ENCODE measurements at places on chromosomes 12 and 14. TPM values are rescaled to one million over a fixed set of nuclear protein-coding genes. Genes with fewer than 3 reads are reported as not detected.

Gene KRAS
- 17.6 TPM for total RNA-seq

Gene GPD1
- 0.37 TPM for total RNA-seq

Gene GARIN6
- not detected for total RNA-seq

Gene PRKD1
- 7.9 TPM for total RNA-seq

Gene KLRK1
- 2.3 TPM for total RNA-seq

Gene AICDA
- total RNA-seq: not detected

Gene TSPAN9
- total RNA-seq: 12.6 TPM

Gene ORMDL2
- 54.6 TPM for total RNA-seq

Gene YAF2
- 49.6 TPM for total RNA-seq

Gene VRTN
- not detected for total RNA-seq

Gene OR2AP1
- total RNA-seq: not detected

Gene EEF1AKMT3
- 8.1 TPM for total RNA-seq

Gene CLEC4C
- not detected for total RNA-seq

Gene KANSL2
- total RNA-seq: 44.2 TPM

Gene ZNF385A
- 8.3 TPM for total RNA-seq

Gene FIGNL2
- not detected for total RNA-seq

Gene RHOJ
- total RNA-seq: not detected
